ENCODE measurements at places on chromosomes 11 and 22.
A peak's percentile ranks its signal among the peaks of the same experiment; 100 is the strongest.

- DNase-seq, result no peak
These were observed 1.6 kb downstream of the ATG2A start for GRCh38 chr11:64915376-64915887.

- no peak for DNase-seq
These were observed 230.7 kb upstream of the CHORDC1 start for GRCh38 chr11:90453525-90453924.

GRCh38 chr11:31820438-31820818, 9.3 kb upstream of the PAX6 start:
- DNase-seq, result no peak

DNA sequence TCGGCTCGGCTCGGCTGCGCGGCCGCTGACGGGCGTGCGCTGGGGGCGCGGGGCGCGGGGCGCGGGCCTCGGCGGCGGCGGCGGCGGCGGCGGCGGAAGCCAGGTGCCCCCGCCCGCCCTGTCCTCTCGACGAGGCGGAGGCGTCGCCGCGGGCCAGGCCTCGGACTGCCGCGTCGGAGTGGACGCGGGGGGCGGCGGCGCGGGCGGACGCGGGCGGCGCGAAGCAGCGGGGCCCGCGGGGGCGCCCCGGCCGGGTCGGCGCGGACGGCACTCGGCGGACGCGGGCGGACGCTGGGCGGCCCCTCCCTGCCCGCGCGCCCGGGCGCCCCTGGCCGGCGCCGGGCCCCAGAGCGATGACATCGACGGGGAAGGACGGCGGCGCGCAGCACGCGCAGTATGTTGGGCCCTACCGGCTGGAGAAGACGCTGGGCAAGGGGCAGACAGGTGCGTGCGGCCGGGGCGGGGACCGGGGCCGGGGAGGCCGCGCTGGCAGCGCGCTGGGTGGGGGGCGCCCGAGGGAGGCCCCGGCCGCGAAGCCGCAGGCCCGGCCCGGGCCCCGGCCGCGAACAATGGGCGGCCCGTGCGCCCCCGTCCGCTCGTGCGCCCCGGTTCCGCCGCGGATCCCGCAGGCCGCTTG, at the start of gene BRSK2:
Gene BRSK2, plus strand, starts transcription at position 3 of the 637 bp plus-strand sequence. Its CDS starts 351 bp downstream, at position 354.
- DNase-seq, result no peak

DNA sequence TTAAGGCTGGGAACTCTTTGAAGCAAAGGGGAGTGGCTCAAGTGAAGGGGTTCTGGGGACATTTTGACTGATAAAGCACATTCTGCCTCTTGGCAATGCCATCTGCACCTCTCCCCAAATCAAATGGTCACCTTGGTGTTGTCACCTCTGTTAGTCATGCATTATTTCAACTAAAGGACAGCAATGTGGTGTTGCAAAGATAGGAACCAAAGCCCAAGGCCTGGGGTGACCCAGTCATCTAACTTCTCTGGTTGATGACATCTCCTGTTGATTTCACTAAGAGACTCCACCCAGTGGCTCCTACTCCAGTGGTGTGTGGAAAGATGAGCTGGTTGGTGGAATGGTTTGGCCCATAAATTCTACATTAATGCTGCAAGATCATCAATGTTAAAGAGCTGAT, 7.8 kb upstream of the MS4A1 start:
- no peak for DNase-seq

DNA sequence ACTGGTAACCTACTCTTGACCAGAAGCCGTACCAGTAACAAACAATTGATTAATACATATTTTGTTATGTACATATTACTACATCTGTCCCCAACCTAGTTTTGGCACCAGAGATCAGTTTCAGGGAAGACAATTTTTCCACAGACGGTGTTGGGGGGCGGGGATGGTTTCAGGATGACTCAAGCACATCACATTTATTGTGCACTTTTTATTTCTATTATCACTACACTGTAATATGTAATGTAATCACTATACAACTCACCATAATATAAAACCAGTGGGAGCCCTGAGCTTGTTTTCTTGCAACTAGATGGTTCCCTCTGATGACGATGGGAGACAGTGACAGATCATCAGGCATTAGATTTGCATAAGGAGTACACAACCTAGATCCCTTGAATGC, 15.5 kb downstream of the DGCR8 start:
- DNase-seq, result no peak

DNA sequence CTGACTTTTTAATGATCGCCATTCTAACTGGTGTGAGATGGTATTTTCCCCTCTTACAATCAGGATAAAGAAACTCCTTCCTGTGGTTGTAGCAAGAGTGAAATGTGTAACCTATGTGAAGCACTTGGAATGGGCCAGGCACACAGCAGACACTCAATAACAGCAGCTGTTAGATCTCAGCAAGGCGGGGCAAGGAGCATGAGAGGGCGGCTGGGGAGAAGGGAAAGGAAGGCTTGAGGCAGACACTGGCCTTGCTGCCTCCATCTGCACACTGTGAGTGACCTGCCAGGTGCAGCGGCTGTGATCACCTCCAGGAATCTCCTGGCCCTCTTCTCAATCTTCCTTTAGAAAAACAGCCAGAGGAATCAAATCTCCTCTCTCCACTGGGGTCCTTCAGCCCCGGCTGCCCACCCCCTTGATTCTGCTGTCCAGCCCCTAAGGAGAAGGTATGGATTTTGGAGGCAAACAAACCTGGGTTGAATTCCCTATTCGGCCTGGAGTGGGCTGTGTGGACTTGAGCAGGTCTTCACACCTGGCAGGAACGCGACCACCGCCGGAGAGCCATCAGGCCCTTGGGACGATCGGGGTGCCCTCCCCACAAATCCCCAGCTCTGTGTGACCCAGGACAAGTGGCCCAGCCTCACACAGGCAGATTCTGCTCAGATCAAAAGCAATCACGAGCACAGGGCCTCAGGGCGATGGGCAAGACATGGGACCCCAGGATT, 49.0 kb downstream of the RPUSD4 start:
- DNase-seq, result no peak

DNA sequence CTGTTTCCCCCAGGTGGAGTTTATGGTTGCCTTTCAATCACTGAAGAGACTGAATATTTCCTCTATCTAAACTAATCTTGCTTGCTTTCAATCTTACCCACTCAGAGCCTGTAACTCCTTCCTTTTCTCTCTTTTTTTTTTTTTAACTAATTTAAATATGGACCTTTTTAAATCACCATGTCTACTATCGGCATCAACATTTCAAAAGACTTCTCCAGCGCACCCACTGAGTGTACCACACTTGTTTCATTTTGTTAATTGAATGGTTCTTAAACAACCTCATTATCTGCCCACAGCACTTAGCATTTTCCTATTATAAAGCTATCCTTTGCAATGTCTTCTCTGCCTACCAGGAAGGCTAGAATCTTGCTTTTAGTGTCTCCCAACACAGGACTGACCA, 1212.5 kb downstream of the LRRC4C start:
- no peak for DNase-seq

- no peak for DNase-seq
These were observed 3.1 kb upstream of the MN1 start for GRCh38 chr22:27804470-27805297.

- no peak for DNase-seq
These were observed 52.4 kb upstream of the CD5 start for GRCh38 chr11:61049859-61050258.

GRCh38 chr22:21771631-21771976, 36.0 kb upstream of the YPEL1 start:
- DNase-seq, result no peak

- no peak for DNase-seq
These were observed 1074.5 kb downstream of the TBC1D22A start for GRCh38 chr22:47836957-47837356.

GRCh38 chr22:30004101-30004500, 76.2 kb upstream of the HORMAD2 start:
- no peak for DNase-seq

DNA sequence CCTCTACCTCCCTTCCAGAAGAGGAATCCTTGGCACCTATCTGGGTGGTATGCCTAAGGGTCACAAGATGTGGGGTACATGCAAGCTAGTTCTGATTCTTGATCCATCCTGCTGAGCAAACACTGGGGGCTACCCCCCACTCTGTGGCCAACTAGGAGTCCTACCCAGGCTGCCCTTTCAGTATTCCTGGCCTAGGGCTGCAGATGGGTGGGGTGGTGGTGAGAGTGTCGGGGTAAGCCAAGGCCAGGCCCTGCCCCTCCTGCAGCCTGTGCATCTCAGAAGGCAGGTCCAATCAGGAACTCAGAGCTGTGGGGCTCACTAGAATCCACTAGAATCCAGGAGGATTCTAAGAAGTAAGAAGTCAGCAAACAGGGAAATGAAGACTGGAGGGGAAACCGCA, 10.9 kb downstream of the SSH3 start:
- no peak for DNase-seq

GRCh38 chr11:67054836-67055523, 1.7 kb upstream of the RHOD start:
- no peak for DNase-seq

- DNase-seq, result peak; percentile 67
These were observed 1.9 kb downstream of the TIRAP start for GRCh38 chr11:126284829-126285228.

GRCh38 chr11:26757995-26758394, 36.1 kb upstream of the SLC5A12 start:
- DNase-seq, result no peak

DNA sequence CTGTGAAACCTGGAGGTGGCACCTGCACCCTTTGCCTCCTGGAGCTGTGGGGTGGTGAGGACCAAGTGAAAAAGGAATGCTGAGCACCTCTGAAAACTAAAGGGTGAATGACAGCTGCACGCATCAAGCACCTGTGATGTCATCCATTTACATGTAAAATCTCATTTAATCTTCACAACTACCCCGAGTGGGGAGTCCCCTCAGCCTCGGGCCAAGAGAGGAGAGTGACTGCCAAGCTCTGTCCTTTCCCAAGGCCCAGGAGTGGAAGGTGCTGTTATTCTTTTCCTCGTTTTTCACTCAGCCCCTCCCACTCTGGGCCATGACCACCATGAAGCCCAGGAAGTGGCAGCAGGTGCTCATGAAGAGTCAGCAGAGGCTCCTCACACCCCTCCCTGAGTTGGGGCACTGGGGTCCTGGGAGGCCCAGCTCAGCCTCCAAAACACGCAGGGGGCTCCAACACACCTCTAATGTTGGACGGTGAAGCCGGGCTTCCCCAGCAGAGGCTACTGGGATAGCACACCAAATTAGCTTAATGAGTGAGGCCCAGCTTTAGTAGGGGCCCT, 35.7 kb downstream of the NECTIN1 start:
- no peak for DNase-seq

- no peak for DNase-seq
These were observed 12.6 kb upstream of the EIF3M start for GRCh38 chr11:32571039-32571438.

- no peak for DNase-seq
These were observed 2.6 kb downstream of the TBX10 start for GRCh38 chr11:67636962-67637361.

DNA sequence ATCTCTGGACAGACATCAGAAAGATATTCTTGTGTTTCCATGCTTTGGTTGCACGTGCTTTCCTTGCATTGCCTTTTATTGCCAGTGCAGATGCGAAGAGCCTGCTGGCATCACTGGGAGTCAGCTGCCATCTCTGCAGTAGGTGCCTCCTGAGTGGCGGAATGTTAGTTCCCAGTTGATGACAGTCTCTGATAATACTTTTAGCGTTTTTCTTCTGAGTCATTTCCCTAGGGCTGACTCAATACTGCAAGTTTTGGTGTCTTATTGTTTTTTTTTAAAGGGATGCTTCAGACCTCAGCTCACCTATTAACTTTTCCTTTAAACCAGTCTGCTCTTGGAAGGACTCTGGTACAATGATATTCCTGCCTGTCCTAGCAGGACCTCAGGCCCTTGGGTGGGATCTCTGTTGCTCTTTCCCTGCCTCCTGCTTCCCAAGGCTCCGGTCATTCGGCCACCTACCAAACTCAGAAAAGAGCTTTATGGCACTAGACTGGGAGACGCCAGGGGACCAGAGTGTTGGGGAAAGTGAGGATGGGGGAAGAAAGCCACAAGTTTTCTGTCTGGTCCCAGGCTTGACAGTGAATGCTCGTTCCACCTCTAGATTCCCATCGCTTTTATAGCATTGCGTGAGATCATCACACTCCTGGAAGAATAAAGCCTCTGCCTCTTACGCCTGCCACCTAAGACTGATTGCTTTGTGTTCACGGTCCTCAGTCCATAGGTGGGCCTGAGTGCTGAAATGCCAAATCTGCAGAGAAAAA, 308.7 kb downstream of the DDX10 start:
- no peak for DNase-seq

DNA sequence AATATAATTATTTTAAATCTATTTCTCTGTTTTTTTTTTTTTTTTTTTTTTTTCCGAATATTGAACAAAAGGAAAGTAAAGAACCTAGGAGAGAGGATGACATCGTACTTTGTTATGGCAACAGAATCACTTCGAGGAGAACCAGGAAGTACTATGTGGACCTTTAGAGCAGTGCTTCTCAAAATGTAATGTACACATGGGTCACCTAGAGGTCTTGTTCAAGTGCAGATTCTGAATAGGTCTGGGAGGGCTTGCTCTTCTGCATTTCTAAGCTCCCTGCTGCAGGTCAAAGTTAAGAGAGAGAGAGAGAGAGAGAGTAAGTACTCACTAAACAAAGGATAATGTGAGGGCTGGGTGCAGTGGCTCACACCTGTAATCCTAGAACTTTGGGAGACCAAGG, 419.5 kb upstream of the TENM4 start:
- DNase-seq, result no peak

GRCh38 chr11:22192642-22193347, at the start of gene ANO5:
Gene ANO5 (plus strand): TSS chr11:22193085. CDS start chr11:22193493, 408 bp downstream.
- no peak for DNase-seq

DNA sequence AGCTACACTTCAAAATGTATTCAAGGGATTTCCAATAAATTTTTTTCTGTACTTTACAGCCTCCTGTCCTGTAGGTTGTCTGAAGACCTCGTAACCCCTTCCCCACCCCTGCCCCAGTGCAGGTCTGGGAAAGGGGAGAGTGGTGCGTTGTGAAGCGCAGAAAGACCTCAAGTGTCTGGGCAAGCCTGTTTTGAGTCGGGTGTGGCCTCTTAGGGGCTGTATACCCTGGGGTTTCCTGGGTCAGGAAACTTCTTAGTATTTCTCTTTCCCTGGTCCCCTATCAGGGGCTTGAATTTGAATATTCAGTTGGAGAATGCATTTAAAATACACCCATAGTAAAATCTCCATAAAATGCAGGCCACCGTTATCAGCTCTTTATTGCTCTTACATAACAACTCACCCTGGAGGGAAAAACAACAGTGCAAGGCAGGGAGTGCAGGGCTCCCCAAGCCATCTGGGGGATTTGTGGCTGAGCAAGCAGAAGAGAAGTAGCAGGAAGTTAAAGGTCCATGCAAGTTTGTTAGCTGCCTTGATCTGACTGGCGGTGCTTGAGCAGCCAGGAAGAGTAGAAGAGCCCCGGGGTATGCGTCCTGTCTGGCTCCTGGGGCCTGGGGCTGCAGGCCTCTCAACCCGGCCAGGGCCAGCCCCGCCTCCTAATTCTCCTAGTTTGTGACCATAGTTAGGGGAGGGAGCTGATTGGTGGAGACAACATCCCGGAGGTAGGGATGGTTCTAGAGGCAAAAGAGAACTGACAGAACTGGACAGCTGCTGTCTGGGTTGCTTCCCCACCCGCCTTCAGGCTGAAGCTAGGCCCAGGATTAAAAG, 25.7 kb downstream of the ARHGAP1 start:
- no peak for DNase-seq

- no peak for DNase-seq
These were observed 84.8 kb downstream of the ADAMTS15 start for GRCh38 chr11:130533113-130533798.
